ENCODE measurements at places on chromosomes 6 and 20.

- DNase-seq = no peak
These were observed 343.0 kb downstream of the QKI start for GRCh38 chr6:163757520-163757919.

- no peak for DNase-seq
These were observed 11.3 kb downstream of the NFATC2 start for GRCh38 chr20:51531141-51531710.

GRCh38 chr20:20367575-20368417 lies at the start of gene INSM1:
Gene INSM1, plus strand, starts transcription at chr20:20368104. Its CDS starts 164 bp downstream, at chr20:20368268.
- peak; percentile 89 for DNase-seq

DNA sequence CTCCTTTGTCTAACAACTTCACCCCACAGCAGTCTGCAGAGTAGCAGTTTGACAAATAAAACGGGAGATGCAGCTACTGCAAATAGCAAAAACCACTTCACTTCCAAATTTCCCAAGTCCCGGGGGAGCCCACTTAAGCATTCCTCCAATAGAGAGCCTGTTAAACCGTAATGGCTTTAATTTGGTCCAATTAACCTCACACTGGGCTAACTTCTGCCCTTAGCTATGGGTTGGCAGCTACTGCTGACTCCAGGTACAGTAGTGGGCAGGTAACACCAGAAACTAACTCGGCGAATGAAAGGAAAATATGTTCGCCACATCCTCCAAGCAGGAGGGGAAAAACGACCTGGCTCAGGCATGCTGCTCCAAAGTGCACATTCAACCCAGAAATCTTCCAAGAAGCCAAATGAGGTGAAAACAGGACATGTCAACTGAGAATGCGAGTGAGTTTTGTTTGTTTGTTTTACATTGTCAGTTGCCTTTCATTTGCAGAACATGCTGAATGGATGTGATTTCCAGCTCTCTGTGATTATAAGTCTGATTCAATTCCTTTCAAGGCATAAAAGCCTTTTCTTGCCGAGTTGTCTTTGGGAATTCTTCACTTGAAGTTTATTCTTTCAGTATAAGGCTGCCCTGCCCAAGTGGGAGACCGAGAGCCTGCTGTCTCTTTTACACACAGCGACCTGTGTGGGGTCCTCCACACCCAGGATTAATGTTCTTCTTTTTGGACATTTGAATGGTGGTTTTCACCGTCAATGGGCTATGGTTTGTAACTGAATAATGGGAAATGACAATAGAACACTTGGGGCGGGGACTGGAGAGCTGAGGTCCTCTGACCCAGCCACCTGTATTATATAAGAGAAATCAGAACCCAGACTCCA lies 117.3 kb upstream of the ARMC2 start:
- no peak for DNase-seq

DNA sequence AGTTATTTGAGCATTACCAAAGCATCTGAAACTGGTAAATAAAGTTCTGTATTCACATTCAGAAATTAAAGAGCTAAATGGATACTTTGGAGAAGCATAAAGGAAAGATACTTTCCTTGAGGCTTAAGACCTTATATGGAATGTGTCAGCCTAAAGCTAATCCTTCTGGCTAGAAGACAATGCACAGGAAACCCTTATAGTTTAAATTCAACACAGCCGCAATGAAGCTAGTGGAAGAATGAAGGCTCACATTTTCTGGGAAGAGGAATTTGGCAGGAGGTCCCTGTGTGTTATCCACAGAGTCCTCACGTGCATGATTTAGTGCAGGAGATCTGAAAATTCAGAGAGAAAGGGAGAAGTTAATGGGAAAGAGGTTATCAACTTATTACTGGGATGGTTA lies 21.5 kb upstream of the CHD6 start:
- DNase-seq = no peak

DNA sequence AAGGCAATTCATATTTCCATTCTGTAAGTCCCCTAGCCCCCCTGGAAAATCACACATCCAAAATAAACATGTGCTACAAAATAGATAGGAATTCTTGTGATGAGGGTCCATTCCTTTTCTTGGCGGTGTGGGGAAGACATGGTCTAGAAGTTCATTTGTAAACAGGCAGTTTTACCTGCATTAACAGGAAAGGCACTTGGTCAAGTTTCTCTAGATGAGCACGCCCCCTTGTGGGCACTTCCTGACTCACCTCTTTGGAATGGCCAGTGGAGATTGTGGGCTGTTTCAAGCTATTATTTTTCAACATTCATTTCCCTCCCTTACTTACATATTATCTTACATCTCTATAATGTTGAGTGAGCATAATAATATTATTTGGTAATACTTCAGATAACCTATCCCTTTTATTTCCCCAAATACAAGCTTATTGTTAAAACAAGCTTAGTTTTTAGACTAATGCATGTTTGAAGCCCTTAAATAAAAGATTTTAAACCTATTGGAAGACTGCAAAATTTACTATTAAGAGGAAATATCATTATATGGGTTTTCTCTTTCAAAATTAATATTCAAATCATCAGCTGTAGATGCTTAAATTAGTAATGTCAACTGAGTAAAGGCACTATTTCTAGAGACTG lies 92.1 kb downstream of the TASP1 start:
- DNase-seq = peak; percentile 22

DNA sequence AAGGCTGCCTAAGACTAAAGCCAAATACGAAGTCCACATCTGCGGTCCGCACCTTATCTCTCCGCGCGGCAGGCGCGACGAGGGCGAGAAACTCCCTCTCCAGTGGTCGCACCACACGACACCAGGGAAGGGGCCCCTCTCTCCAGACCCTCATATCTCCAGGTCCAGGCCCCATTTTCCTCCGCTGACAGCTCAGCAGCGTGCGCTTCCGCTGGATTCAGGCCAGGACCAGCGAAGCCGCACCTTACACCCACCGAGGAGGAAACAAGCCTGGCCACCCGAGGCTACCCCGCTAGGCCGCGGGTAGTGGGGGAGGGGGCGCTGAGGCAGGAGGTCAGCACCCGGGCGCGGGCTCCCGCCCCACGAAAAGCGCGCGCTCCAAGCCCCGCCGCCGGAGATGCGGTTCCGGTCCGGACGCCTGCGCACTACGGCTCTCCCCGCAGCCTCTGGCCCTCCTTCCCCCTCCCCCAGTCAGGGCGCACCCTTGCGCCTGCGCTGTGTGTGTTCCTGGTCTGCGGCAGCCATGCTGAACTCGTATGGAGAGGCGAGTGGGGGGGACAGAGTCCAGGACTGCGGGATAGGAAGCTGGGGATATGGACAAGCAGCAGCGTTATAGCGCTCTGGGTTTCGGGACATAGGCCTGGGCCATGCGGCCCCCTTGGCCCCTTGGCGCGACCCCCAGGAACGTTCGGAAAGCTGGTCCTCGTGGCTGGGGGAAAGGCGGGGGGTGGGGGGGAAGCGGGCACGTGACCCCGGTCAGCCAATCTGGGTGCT lies at the start of gene BRD2:
BRD2 (plus strand) TSS at position 502 of the 774 bp plus-strand sequence. CDS start 4,305 bp downstream, outside the sequence.
- DNase-seq = peak; percentile 49

DNA sequence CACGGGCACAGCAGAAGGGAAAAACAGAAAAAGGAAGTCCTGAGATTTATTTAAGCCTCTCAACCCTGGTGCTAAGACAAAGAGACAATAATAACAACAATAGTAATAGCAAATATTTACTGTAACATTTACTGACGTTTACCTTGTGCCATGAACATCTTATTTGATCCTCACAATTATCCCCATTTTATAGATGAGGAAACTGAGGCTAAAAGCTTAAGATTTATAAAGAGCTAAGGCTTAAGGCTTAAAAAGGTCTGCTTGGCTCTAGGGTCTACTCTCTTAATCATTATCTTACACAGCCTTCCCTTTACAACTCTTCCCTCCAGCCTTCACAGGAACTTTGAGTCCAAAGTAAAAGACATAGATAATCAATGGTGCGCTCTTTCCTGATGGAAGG lies 3.3 kb downstream of the WFDC3 start:
- DNase-seq = no peak

- DNase-seq = no peak
These were observed 16.5 kb downstream of the KPNA5 start for GRCh38 chr6:116697480-116697879.

- DNase-seq = no peak
These were observed 64.2 kb downstream of the FKBP5 start for GRCh38 chr6:35624341-35625070.

- DNase-seq = no peak
These were observed 31.6 kb downstream of the SRC start for GRCh38 chr20:37377346-37378081.

DNA sequence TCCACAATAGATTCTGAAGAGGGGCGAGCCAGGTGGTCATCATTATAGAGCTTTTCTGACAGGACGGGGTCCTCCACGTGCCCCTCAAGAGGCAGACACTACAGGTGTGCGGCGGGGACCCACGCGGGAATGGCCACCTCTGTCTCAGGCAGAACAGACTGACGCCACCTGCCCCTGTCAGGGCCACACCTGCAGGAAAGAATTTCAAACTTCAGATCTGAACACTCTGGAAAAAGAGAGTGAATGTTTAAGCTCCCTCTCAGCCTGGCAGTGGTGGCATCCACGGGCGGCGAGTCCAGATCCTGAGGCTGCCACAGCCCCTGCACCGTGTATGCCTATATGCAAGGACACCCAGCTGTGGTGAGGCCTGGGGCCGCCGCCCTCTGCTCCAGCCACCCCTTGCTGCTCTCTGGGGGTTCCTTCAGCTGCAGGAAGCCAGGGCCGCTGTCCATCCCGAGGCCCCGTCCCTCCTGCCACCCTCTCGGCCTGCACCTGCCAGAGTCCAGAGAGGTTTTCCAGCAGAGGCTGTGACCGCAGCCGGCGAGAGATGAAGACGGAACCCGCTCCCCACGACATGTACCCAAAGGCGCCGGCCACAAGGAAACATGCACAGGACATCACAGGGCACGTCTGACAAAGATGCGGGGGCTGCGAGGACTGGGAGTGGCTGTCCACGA lies 234.9 kb downstream of the ERMARD start:
- DNase-seq = no peak

DNA sequence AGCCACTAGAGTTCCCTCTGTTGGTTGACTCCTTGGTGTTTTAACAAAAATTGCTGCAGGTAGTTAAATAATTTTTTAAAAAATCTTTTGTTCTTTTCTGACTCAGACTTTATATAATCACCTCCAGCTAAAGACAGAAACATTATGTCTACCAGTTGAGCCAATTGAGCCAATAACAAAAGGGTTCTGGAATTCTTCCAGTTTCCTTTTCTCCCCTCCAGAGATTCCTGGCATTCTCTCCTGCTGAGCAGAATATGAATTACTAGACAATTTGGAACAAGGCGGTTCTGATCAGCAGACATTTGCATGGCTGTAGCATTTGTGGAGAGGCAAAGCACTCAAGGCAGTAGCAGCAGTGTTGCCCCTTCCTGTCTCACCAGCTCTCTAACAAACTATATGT lies 144.0 kb upstream of the SLC35B3 start:
- DNase-seq = no peak

DNA sequence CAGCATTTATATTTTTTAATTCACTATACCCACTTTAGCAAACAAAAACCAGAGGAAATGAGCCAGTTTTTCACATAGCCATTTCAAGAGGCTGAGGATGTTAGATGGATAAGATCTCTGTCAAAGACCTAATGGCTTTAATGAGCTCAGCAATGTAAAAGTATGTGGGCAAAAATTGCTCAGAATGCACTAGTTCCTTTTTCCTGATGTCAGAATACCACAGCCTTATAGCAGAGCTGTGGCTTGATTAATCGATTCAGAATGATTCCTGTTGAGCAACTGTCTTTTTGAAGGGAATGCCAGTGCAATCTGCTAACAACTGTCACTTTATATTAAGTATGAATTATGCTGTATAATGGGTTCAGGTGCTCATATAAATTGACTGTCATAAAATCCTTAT lies 100.6 kb upstream of the HIVEP1 start:
- no peak for DNase-seq

DNA sequence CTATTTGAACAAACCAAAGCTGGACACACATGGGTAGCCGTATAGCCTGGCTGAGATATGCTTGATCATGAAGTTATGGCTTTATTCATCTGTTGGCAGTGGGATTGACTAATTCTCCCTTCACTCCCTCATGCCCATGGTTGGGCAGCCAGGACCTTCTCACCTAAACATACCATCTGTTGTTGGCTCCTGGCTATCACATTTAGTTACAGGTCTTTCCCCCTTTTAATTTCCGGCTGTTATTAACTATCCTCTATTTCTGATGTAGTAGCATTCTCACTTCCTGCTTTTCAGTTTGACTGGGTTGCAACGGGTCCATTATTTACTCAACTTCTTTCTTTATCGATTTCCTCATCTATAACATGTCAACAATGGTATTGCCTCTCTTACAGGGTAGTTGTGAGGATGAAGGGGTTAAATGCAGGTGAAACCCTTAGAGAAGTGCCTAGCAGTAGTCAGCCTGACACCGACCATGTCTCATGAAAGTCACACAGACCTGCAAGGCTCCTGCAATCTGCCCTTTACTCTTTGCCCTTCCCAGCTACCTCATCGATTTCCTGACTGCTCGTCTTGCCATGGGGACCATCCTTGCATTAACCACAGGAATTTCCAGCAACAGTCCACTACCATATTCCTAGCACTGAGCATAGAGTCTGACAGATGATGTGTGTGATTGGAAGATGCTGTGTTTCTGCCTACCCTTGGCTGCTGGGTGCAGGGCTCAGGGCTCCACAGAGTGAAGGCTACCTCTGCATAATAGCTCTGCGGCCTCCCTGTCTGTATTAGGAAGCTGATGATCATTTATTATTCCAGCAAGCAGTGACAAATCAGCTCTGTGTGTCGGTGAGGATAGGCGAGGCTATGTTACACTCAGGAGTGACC lies 42.2 kb downstream of the PPP1R14C start:
- DNase-seq = no peak

DNA sequence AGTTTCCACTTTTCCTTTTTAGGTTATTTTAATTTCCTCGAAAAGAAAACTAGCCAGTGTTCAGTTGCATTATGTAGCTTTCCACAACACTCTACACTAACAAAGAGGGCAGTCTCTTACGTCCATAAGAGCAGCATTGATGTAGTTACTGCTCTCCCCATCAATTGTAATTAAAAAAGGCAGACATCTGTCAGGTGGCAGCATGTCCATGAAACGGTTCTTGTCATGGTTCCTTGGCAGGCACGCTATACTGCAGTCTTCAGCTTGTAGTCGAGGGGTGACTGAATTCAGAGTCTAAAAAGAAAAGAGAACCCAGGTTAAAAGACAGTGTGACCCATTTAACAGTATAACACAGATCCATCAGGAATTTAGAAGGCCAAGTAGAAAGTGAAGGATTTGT lies 80.1 kb upstream of the THEMIS start:
- DNase-seq = no peak

DNA sequence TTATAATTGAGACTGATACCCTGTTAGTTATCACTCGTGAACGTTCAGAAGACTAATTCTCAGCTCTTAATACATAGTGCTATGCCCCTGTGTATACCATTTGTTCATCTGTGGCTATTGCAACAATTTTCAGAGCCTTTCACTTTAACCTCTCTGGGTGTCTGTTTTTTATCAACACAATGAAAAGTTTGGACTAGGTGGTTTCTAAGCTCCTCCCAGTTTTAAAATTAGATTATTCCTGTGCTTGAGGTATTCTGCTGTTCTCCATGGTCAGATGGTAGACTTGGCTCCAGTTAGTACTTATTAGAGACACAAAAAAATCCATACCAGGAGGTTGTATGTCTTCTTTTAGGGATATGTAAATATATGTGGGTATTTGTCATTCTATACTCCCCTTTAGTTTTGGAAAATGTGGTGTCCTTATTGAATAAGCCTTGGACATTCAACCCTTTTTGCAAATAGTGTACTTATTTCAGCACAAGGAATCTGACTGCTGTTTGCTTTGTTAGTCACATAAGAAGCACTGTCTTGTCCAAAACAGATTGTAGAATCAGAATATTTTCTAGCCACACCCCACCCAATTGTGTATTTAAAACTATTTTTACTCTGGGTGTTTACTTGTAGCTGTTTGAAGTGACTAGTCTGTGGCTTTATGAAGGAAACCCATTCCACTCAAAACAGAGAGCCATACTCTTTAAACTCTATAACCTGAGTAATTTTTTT lies 2.0 kb upstream of the COL10A1 start:
- no peak for DNase-seq

Data from NCI-H2081 treated with DMSO at 0.1 percent for 48 hours (cell line).